ENCODE measurements at places on chromosomes 3 and 15. TPM values are rescaled to one million over a fixed set of nuclear protein-coding genes. Genes with fewer than 3 reads are reported as not detected.

Gene SNX22
- 0.23 TPM for total RNA-seq

Gene DPPA2
- total RNA-seq, result not detected

Gene KCNH8
- total RNA-seq, result not detected

Gene AADAC
- total RNA-seq, result 1.8 TPM

Gene PTX3
- total RNA-seq, result 809 TPM

Gene GALNT15
- total RNA-seq, result 17.0 TPM

Gene CAND2
- total RNA-seq, result 4.8 TPM

Gene SNX33
- 11.1 TPM for total RNA-seq

Gene C2CD4A
- total RNA-seq, result not detected
